Pancreas (tissue), 10 donors: ENCODE measurements at places on chromosomes 5 and 9. TPM values are rescaled to one million over a fixed set of nuclear protein-coding genes. Genes with fewer than 3 reads are reported as not detected.

The MORN5 gene
- not detected for total RNA-seq

The PDE6A gene
- not detected for total RNA-seq

The SPINK4 gene
- not detected for total RNA-seq

DNA sequence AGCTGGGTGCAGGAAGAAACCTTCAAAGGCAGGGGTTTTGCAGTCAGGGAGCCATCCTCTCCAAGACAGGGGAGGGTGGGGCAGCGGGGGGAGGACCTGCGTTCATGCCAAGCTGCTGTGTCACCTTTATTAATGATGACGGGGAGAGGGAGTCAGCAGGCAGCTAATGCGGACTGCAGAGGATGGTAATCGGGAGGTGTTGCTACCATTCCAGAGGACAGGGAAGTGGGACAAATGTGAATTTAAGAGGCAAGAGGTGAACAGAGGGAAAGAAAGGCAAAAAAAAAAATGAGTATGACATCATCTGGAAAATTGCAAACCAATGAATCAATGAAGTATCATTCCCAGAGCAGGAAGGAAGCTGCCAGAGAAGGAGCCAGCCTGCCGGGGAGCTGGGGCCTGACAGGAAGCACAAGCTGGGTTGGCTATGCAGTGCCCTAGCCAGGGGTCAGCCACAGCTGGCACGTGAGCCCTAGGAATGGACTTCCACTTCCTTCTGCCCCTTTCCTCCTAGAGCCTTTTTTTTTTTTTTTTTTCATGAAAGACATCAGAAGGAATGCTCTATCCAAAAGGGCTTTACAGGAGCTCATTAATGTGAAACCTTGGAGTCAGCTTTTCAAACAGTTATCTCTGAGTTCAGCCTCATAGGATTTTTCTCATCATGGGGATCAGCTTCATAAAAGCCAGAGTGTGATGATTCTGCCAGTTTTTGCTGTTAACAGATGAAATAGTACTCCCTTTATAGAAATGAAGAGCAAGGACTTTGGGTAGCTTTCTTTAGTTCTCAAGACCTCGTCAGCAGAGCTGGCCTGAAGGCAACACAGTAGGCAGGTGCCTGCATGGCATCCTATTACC, 9.2 kb downstream of the INSYN2B start:
- DNase-seq: no peak

GRCh38 chr5:105849701-105850100, 1821.0 kb downstream of the EFNA5 start:
- no peak for DNase-seq

- DNase-seq: no peak
These were observed 1152.9 kb upstream of the CDH6 start for GRCh38 chr5:30040488-30041118.
